NCI-H524 (cell line): ENCODE measurements at places on chromosomes 4 and X.
A peak's percentile ranks its signal among the peaks of the same experiment; 100 is the strongest.

- DNase-seq = no peak
These were observed 40.1 kb upstream of the SPOCK3 start for GRCh38 chr4:167274351-167274750.

DNA sequence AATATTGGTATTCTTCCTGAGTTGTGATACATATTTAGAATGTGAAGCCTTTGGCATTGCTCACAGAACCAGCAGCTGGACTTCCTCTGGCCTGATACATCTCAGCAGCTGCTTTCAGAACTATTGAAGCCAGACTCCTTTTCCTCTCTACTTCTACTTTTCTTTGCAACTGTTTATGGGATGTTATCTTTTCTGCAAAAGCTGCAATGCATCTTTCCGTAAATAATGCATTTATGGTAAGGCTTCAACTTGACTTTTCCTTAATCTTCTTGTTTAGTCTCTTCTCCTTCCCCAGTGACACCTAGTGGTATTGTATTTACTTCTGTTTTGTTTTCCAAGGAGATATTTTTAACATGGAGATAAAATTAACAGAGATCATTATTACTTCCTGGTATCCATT is 1548.7 kb downstream of the PCDH7 start:
- DNase-seq = peak; percentile 4

GRCh38 chr4:149795256-149795655 is 20.4 kb downstream of the IQCM start:
- no peak for DNase-seq

- DNase-seq = no peak
These were observed 132.9 kb downstream of the NKX6-1 start for GRCh38 chr4:84366161-84366560.

- DNase-seq = no peak
These were observed 1.9 kb downstream of the MAGEB1 start for GRCh38 chrX:30248854-30249253.

GRCh38 chrX:131308980-131309379 is 19.9 kb upstream of the IGSF1 start:
- DNase-seq = peak; percentile 68

DNA sequence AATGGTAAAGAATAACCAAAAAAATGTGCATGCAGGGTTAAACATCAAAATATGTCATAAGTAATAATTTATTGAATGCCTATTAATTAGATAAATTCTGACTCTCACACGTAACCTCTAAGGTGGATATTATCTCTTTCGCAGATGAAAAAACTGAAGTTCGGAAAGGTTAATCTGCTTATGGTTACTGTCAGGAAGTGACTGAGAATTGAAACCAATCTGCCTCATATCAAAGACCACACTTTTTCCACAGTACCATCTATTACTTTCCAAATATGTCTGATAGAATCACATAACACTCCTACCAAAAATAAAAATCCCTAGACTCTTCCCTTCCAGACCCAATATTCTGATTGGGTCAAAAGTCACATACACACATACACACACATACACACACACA is 6.2 kb downstream of the CHIC2 start:
- no peak for DNase-seq

GRCh38 chrX:130110379-130111219 is at the start of gene ELF4:
ELF4 (minus strand) TSS chrX:130110497; CDS start chrX:130081330, 29,167 bp downstream.
- DNase-seq = peak; percentile 43

DNA sequence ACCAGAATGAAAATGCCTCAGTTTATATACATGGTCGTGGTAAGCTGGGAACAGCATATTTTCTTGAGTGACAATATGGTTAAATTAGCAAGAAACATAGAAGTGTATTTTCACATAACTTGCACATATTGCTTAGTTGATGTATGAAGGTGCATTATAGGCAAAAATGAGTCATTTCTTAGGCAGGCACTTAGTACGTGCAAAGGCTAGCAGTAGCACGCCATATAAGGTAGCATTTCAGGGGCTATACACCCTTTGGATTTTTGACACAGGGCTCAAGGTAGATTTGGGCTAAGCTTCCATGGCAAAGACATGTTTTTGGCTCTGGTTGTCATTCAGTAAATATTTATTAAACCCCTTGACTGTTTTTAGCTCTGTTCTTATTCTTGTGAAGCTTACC is 33.1 kb downstream of the PCDH7 start:
- DNase-seq = no peak

- DNase-seq = no peak
These were observed 590.9 kb upstream of the GNPDA2 start for GRCh38 chr4:45317276-45317675.

DNA sequence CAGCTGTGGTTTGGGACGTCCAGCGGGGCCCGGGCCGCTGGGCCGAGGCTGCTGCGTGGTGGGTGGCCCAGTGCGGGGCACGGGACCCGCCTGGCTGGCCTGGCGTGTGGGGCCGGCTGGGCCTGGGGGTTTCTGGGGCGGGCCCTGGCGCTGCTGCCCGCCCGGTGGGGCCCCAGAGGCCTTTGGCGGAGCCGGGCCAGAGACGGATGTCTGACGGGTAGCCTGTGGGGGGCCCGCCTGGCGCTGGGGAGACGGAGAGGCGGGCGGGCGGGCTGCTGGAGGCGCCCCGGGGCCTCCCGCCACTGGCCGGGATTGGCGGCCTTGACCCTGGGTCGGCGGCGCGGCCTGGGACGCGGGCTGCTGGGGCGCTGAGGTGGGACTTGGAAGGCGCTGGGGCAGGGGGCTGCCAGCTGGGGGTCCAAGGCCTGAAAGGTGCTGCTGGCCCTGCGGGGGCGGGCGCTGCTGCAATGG is 8.1 kb upstream of the TIMP1 start:
- DNase-seq = no peak

DNA sequence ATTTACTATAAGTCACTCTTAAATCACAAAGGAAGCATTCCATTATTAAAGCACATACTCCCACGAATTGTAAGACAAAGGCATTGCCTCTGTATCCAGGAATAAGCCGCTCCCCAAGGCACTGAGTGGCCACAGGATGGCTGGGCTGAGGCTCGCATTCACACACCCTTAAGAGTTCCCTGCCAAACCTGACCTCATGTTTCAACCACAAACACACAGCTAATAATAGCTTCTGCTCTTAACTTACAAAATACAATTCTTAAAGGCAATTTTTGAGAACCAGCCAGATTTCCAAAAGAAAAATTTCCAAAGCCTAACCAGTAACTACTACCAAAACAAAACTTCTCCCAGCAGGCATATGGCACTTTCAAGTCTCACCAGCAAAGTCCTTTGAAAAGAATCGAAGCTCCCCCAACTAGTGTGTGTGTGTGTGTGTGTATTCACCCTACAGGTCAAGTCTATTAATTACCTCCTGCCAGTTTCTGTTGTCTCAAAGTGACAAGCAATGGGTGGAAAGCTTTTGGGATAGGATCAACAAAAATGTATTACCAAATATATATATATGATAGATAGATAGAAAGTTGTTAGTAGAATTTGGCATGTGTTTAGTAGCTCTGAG is 36.0 kb downstream of the ARHGAP6 start:
- DNase-seq = no peak

GRCh38 chr4:924107-925096 is 7.7 kb downstream of the GAK start:
- DNase-seq = no peak

DNA sequence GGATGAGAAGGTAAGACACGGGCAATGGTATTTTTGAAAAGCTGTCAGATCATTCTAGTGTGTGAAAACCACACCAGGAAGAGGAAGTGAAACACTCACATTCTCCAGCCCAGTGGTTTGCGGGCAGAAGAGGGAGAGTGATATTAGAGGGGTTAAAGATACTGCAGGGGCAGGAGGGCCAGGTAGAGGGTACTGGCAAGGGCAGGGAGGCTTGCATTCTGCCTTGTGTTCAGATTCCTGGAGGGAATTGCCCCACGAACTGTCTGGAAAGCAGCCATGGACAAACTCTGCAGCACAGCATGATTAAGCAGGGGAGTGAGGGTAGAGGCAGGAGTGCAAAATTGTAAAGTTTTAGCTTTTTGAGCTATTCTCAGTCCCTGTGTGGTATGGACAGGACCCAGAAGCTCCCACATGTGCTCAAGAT is 30.9 kb downstream of the NIPAL1 start:
- DNase-seq = no peak

GRCh38 chr4:3342182-3342854 is 49.5 kb downstream of the RGS12 start:
- peak; percentile 18 for DNase-seq

DNA sequence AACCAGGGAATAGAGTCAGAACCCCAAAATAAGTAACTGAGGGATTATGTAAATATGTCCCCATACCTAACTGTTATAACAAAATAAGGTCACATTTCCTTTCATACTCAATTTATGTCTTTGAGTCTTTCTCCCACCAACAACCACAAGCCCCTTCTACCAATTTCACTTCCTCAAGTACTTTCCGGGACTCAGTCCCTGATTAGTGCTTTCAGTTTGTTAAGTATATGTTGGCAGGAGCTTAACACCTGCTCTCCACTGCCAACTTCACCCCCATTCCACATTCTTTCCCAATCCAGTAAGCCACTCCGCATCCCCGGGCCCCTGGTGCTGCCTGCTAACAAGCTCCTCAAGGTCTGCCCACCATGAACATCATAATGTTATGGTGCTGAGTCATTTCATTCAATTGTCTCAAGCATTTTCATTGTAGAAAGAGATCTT is 71.3 kb upstream of the SPRY1 start:
- no peak for DNase-seq

- DNase-seq = no peak
These were observed 211.6 kb upstream of the CXCL13 start for GRCh38 chr4:77393996-77394395.

- no peak for DNase-seq
These were observed 4.8 kb downstream of the USP38 start for GRCh38 chr4:143189528-143189927.

- DNase-seq = no peak
These were observed 135.9 kb downstream of the PRKX start for GRCh38 chrX:3577551-3577950.

- no peak for DNase-seq
These were observed 65.8 kb downstream of the RGS12 start for GRCh38 chr4:3358656-3359055.

DNA sequence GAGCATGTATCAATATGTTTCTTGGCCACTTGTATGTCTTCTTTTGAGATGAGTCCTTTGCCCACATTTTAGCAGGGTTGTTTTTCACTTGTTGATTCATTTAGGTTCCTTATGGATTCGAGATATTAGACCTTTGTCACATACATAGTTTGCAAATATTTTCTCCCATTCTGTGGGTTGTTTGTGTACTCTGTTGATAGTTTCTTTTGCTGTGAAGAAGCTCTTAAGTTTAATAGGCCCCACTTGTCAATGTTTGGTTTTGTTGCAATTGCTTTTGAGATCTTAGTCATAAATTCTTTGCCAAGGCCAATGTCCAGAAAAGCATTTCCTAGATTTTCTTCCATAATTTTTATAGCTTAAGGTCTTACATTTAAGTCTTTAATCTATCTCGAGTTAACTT is 280.7 kb upstream of the GALNT7 start:
- DNase-seq = no peak

DNA sequence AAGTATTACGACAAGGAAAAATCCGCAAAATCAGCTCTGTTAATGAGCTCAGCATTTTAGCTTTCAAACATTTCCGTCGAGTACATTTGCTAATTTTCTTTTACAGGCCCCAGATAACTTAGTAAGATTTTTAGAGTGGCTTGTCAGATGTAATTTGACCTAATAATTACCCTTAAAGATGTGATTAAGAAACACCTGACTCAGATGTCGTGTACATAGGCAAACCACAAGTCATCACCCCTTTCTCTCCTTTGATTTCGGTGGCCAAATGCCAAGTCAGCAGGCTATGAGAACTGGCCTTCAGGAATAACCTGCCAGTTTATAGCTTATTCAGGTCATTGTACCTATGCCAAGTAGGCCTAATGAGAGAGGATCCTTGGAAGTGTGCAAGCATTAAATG is 369.6 kb downstream of the PCDH7 start:
- peak; percentile 85 for DNase-seq

- no peak for DNase-seq
These were observed 124.5 kb upstream of the HCCS start for GRCh38 chrX:10986616-10987015.

DNA sequence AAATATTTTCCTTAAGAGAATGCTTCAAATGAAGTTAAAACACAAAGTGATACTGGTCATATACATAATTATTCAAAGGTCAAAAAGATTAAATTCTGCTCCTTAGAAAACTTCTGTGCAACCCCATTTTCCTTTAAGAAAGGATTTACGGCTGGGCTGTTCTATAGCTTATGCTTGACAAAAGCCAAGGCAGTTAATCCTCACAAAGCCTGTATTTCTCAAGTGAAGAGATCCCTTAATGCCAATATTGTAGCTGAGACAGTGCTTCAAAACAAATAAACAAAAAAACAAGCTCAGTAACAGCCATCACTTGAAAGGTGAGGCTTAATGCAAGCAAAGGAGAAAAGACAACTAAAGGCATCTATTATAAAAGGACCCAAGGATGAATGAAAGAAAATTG is 42.5 kb downstream of the BTC start:
- peak; percentile 1 for DNase-seq

GRCh38 chr4:174284487-174284886 is 776 bp downstream of the CEP44 start:
- no peak for DNase-seq

DNA sequence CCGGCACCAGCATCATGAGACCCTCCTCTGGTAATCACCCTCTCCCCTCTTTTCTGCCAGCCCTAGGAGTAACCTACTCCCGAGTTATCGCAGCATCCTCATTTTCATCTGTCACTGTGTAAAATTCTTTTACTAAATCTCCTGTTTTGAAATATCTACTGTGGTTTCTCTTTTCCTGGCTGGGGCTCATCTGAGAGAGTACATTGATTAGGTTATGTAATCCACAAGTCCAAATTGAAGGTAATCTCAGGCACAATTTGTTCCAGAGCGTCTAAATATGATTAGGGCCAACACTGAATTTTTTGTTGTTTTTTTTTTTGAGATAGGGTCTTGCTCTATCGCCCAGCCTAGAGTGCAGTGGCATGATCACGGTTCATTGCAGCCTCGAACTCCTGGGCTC is 142.4 kb downstream of the SMIM20 start:
- no peak for DNase-seq

DNA sequence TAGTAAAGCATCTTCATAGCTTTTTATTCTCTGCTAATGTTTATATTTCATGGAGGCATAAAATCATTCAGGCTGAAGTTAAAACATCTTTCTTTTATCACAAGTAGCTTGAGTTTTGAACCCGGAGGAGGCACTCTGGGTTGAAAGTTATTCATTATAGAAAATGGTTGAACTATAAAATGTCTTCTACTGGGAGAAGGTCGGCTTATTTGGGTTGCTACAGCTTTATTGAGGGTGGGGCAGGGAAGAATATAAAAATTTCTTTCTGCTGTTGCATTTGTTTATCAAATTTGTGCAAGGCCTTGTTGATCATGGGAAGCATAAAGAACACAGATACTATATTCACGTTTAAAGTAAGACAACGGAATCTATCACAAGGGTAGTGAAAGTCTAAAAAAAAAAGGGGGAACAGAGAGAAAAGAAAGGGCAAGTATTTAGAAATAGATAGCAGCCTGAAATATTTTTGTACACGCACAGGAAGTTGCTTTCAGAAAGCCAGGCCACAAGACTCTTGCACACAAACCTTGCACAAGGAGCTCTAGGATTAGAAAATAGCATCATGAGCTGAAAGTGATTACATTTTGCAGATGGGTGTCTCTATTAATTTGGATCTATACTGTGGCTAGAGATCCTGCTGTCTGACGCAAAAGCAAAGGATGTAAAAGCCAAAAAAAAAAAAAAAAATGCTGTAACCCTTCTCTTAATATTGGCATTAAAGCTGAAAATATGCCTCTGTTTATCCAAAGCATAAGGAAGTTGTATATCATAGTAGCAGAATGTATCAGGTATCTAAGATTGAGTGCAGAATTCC is 37.2 kb upstream of the FAM9C start:
- no peak for DNase-seq

GRCh38 chr4:52982255-52982945 is 120.3 kb downstream of the RASL11B start:
- DNase-seq = no peak
